ENCODE measurements at places on chromosomes 7 and 10.
A peak's percentile ranks its signal among the peaks of the same experiment; 100 is the strongest.

DNA sequence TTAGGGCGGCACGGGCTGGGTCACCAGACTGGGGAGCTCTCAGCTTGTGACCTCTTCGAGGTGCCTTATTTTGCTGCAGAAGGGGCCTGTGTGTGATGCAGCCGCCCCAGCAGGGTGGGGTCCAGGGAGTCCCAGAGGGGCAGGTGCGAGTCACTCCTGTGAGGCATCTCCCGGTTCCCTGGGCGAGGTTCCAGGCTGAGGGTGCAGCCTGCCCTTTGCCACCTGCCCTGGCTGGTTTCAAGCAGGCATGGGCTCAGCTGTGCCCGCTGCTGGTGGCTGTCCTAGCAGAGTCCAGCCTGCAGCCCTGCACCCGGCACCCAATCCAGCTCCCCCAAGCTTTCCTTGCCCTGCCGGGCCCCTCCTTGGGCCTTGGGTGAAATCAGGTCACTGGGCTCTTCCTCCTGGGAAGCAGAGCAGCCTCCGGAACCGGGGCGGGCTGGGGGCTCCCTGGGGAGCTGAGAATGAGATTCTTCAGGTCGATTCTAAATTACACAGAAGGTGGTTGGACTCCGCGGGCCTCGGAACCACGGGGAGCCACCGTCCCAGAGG, 64.8 kb downstream of the PWWP2B start:
- peak; percentile 61 for DNase-seq

GRCh38 chr10:21943633-21944265, 59.8 kb downstream of the DNAJC1 start:
- no peak for DNase-seq

GRCh38 chr7:132092106-132092505, 484.2 kb downstream of the PLXNA4 start:
- DNase-seq = no peak

GRCh38 chr7:42572056-42572455, 335.0 kb upstream of the GLI3 start:
- no peak for DNase-seq

GRCh38 chr10:127919418-127920271, 12.7 kb downstream of the PTPRE start:
- no peak for DNase-seq

- DNase-seq = no peak
These were observed 534.6 kb downstream of the TFEC start for GRCh38 chr7:115496006-115496405.

Measured in heart left ventricle (tissue), 16 donors.